ENCODE measurements at places on chromosomes 16 and 17.

DNA sequence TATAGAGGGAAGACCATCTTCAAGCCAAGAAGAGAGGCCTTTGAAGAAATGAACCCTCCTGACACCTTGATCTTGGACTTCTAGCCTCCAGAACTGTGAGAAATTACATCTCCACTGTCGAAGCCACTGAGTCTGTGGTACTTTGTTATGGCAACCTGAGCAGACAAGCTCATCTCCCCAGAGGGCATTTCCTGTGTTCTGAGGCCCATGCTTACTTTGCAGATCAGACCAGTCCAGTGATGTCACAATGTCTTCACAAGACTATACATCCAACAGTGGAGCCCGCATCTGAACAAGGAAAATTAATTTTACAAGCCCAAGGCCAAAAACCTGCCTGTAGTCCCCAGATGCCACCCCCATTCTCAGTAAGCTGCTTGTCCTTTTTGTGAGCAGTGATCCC lies 14.8 kb upstream of the C17orf113 start:
- DNase-seq, result no peak

GRCh38 chr17:7897090-7897489 lies 8.5 kb downstream of the CHD3 start:
- no peak for DNase-seq

DNA sequence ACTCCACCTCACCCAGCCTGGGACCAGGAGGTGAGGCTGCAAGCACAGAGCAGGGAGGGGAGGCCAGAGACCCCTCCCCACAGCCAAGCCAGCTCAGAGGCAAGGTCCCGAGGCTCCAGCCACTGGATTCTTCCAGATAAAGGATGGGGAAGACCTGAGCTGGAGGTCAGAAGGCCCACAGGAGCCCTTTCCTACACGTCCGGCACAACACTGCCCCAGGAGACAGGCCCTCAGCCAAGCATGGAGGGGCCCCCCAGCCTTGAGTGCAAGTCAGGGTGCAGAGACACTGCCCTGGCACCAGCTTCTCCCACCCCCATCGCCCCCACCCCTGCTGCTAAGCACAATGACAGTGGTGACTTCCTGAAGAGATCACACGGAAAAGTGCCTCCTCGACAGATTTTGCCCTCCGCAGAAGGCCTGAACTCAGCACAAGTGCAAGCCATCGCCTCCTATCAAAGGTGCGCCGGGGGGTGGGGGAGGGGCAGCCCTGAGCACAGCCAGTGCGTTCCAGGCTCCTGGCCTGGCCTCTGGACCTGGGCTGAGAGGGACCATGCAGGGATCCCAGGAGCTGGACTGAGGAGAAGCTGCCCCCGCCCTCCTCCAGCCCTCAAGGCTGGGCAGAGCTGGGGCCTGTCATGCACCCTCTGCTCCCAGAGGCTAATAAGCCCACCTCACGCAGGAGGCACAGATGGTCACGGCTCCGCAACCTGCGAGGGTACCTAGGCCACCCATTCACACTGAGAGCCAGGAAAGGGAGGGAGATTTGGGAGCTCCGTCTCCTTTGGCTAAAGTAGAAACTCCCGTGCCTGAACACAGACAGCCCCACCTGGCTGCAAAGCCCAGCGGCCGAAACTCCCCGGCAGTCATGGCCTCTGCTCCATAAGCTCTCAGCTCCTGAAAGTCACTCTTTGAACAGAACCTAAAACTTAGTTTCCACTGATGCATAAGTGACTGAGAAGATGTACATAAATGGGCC lies 2.7 kb downstream of the MAFG start:
- DNase-seq, result no peak

GRCh38 chr17:13418891-13419290 lies 182.8 kb downstream of the HS3ST3A1 start:
- DNase-seq, result no peak

DNA sequence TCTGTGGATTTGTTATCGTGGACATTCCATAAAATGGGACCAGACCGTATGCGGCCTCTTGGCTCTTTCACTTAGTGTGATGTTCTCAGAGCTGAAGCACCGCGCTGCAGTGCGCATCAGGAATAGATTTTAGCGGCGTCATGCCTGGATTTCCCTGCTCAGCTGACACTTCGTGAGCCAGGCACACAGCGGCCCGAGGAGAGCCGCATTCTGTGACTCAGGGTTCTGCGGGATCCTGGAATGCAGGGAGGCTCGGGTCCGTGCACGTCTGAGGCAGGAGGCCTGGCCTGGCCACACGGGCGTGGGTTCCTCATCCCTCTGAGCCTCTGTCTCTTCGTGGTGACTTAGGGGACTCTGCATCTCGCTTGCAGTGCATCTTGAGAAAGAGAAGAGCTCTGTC lies 13.4 kb downstream of the CBFA2T3 start:
- no peak for DNase-seq

DNA sequence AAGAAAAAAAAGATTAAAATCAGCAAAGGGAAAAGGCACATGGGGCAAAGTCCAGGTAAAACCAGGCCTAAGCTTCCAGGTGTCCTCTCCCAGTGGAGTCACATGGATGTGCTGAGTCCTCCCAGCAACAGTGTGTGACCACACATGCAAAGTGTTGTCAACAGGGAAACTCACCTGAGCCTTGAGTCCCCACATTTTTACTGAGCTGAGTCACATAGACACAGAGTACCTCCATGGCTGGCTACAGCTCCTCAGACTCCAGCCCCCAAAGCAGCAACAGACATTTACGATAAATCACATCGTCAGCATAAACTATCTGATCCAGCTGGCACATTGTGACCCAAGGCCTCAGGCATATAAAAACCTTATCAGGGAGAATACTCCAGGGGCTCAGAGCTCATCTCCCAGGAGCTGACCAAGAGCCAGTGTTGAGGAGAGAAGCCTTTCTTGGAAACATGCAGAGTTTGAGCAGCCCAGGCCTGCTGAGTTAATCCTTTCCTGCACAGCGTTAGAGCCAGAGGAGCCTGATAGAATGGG lies 20.5 kb downstream of the ERCC4 start:
- no peak for DNase-seq

- no peak for DNase-seq
Observed at GRCh38 chr16:62921904-62922303, 885.7 kb upstream of the CDH8 start.

DNA sequence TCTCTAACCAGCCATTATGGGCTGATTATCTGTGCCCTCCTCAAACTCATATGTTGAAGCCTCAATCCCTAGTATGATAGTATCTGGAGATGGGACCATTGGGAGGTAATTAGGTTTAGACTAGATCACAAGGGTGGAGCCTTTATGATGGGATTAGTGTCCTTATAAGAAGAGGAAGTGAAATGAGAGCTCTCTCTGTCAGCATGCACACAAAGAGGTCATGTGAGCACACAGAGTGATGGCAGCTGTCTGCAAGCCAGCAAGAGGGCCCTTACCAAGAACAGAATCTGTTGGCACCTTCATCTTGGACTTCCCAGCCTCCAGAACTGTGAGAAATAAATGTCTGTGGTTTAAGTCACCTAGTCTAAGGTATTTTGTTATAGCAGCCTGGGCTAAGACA lies 101.9 kb downstream of the PCTP start:
- no peak for DNase-seq

- DNase-seq, result no peak
Observed at GRCh38 chr17:2482218-2482617, 29.5 kb downstream of the METTL16 start.

DNA sequence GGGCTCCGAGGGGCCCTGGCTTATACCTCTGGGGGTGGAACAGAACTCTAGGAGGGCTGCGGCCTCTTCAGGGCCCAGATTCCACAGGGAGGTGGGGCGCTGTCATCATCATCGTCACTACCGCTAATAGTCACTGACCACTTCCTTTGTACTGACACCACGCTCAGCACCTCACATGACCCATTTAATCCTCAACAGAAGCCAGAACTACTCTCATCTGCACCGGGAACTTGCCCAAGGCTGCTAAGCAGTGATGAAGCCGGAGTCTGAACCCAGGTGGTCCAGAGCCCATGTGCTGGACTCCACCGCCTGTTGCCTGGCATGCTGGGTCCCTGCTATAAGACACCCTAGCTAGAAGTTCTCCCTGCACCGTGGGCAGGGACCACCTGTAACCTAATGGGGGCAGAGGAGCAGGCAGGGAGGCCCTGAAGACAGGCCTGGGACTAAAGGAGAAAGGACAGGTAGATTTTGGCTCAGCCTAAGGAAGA lies 12.0 kb downstream of the UNC13D start:
- peak; percentile 82 for DNase-seq

DNA sequence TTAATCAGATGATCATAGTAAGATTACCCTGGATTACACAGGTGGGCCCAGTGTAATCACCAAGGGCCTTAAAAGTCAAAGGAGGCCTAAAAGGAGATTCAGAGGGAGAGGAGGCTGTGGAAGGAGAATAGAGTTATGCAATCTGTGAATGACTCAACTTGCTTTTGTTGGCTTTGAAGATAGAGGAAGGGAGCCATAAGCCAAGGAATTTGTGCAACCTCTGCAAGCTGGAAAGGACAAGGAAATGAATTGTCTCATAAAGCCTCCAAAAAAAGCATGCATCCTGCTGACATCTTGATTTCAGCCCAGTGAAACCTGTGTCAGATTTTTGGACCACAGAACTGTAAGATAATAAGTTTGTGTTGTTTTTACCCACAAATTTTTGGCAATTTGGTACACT lies 109.6 kb downstream of the CNTNAP4 start:
- DNase-seq, result no peak

- peak; percentile 89 for DNase-seq
Observed at GRCh38 chr17:78748730-78749317, 33.2 kb downstream of the CYTH1 start.

- DNase-seq, result no peak
Observed at GRCh38 chr17:79988185-79988971, 47.3 kb downstream of the TBC1D16 start.

DNA sequence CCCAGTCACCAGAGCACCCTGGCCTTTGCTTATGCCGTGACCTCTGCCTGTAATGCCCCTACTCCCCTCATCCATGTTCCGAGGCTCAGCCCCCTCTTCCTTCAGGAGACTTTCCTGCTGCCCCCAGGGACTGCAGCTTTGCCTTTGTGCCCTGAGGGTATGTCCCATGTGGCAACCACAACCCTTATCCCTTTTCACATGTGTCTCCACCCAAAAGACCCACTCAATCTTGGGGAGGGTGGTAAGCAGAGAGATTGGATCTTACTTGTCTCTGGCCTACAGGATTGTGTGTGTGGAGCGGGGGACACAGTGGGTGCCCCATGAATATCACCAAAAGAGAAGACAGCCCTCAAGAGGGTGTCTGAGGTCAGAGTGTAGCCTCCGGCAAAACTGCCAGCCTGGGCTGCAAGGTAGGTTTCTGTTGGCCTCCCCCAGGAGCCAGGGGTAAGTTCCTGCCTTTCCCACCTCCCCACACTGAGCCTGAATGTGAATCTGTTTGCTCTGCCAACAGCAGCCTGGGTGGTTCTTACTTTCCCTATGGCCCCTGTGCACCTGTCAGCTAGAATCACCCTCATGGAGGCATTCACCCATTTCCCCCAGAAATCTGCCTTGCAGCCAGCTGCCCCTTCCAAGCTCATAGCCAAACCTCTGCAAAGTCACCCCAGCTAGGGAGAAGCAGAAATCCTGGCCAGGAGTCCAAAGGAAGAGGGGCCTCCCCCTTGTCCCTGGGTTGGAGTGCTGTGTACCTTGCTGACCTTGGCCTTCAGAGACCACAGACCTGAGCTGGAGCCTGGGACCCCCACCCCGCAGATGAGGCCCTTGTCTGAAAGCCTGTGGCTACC lies 11.5 kb upstream of the C17orf113 start:
- no peak for DNase-seq

DNA sequence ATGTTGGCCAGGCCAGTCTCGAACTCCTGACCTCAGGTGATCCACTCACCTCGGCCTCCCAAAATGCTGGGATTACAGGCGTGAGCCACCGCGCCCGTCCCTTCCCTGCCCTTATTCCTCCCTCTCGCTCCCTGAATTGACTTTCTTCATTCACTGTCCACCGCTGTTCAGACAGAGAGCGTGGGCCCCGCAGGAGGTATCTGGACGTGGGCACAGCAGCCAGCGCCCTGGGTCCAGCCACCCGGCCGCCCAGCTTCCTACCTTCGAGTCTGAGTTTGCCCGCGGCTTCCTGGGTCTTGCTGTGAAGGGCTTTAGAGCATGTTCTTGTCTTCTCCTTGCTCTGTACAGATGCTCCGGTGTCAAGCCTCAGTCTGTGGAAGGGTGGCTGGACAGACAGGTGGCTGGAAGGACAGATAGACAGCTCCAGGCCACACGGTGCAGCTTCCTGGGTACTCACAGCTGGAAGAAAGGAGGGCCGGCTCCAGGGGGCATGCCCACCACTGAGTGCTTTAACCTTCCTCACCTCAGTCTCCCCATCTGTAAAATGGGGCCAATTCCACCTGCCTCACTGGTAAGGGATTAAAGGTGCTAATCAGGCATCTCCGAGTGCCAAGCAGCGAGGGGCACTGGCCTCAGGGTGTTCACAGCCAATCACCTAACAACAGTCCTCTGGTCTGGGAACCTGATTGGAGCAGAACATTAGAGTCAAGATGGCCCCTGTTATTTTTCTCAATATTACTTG lies 13.6 kb downstream of the RHBDF2 start:
- DNase-seq, result no peak

- DNase-seq, result no peak
Observed at GRCh38 chr17:3889325-3890012, 3.4 kb downstream of the CAMKK1 start.

- DNase-seq, result no peak
Observed at GRCh38 chr17:40777459-40777858, 4.9 kb downstream of the KRT27 start.

- DNase-seq, result no peak
Observed at GRCh38 chr17:83036666-83037065, 42.7 kb upstream of the METRNL start.

DNA sequence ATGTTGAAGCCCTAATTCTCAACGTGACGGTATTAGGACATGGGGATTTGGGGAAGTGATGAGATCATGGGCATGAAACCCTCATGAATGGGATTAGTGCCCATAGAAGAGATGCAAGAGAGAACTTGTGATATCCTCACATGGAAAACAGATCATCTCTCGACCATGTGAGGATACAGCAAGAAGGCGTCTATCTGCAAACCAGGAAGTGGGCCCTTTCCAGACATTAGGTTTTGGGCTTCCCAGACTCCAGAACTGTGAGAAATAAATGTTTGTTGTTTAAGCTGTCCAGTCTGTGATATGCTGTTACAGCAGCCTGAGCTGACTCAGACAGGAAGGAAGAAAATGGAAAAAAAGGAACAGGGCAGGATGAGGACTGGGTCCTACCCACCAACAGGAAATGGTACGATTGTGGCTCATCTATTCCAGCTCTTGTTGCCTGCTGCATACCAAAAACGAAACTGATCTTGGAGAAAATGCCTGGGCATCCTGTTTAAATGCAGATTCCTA lies 21.9 kb upstream of the SSTR2 start:
- peak; percentile 88 for DNase-seq

GRCh38 chr16:19485611-19486010 lies 36.3 kb downstream of the GDE1 start:
- DNase-seq, result no peak

Data from inflammatory macrophage treated with lipopolysaccharide for 1 hour (primary cell).